ENCODE measurements at places on chromosomes 5 and 9.

GRCh38 chr5:12901696-12902095, 997.5 kb upstream of the CTNND2 start:
- DNase-seq, result no peak

DNA sequence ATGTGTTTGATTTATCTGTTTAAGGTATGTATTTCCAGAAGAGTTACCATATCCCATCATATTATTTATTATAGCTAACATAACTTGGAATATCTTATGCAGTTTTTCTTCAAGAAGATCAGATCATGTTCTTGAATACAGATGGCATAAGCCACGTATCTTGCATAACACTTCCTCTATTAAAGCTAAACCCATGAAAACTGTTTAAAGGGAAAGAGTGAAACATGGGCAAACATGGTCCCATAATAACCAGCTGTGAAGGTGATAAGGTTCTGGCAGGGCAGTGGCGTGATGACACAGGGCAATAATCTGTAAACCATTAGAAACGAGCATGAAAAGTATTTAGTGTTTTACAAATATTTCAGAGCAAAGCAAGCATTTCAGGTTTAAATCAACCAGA, 34.2 kb downstream of the EFNA5 start:
- no peak for DNase-seq

DNA sequence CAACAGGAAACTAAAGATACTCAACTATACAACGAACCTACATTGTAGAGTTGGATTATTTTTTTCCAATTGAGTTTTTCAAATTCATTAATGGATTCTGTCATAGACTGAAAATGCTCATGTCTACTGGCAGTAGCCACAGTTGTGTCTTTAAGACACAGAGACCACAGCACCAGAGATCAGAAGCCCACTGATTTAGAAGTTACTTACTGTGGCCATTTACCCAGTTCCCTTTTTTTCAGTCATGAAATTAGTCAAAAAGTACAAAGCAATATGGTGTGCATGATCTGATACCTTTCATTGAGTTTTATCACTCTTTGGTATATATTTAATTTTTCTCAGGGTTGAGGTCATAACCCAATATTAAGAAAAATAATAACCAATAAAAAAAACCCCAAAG, 1640.2 kb upstream of the WWC1 start:
- no peak for DNase-seq

GRCh38 chr5:88683506-88684135, 199.4 kb downstream of the MEF2C start:
- no peak for DNase-seq

GRCh38 chr5:9104571-9105339, 441.1 kb downstream of the SEMA5A start:
- no peak for DNase-seq

GRCh38 chr5:41413074-41413473, 97.3 kb downstream of the PLCXD3 start:
- no peak for DNase-seq

- DNase-seq, result no peak
Observed at GRCh38 chr5:175821790-175822211, 49.6 kb upstream of the CPLX2 start.

DNA sequence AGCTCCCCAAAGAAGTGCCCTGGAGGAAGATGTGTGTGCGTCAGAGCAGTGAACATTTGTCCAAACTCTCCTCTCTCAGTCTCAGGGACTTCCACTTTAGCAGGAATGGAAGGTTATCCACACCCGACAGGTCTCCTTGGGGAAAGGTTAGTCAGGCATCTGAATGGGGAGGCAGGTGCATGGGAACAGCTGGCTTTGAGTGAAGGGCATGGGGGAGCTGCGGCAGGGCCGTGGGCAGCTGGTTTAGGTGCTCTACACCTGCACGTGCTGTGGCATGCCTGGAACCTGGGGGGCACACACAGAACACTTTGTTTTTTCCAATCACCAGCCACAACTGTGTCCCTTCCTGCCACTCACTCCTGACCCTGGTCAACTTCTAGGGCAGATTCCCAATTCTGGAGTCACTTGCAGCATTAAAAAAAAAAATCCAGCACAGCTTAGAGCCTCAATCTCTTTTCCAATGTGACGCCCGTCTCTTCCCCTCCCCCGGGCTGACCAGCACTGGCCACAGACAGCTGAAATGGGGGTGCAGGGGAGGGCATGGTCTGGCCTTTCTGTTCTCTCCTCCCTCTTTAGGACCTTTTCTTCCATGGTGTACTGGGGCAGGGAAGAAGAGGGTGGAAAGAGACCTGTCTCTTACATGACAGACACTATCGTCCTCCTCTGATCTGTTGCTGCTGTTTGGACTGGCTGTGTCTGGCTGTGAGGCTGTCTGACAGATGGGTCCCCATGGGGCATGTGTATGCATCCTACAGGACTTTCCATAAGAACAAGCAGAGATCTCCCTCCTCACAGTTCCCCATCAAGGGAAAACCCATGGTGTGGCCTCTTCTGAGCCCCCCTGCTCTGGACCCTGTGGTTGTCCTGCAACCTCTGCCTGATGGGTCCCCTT, 9.5 kb upstream of the IL3 start:
- no peak for DNase-seq

- DNase-seq, result no peak
Observed at GRCh38 chr5:6717247-6717646, 4.0 kb downstream of the TENT4A start.

DNA sequence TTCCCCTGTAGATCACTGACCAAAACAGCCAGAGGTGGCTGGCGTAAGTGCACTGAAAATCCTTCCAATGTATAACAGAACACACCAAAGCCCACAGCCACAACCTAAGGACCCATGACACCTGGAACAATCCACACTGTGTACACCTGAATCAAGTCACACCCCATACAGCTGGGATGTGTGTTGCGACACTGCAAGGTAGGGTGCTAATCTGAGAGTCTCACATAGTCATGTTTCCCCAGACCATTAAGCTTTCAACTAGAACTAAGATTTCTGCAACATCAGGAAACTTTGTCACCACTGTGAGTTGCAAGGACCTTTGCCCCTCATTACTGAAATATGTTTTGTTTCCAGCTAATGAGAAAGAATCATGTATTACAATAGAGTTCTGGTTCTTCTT, 59.4 kb downstream of the MED27 start:
- DNase-seq, result no peak

All from CD4-positive, alpha-beta T cell treated with Interleukin-4 for 4 hours (primary cell).